ENCODE measurements at places on chromosomes 3 and 15.

- DNase-seq = no peak
Observed at GRCh38 chr3:86985181-86985826, 5.6 kb downstream of the VGLL3 start.

- no peak for DNase-seq
Observed at GRCh38 chr15:72116731-72117485, 1.0 kb downstream of the MYO9A start.

DNA sequence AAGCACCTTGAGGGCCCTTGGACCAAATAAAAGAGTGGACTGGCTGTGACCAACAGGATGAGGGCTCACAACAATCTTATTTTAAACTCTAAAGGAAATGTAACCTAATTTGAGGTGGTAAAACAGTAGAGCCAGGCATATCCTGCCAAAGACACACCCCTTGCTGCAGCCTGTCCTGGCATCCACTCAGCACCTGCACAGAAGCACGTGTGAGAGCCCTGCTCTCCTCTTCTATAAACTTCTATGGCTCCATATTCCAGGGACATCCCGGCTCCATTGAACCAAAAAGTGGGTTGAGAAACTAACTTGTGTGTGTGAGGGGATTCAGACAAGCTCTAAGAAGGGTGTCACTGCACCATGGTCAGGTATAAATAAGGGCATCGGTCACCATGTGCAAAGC is 190.9 kb upstream of the CHRNA7 start:
- DNase-seq = no peak

GRCh38 chr15:58710701-58711100 is 38.8 kb downstream of the ADAM10 start:
- no peak for DNase-seq

GRCh38 chr3:173849489-173849888 is 451.9 kb downstream of the NLGN1 start:
- no peak for DNase-seq

All from amniotic stem cell (primary cell).